ENCODE measurements at places on chromosomes 13 and 19. TPM values are rescaled to one million over a fixed set of nuclear protein-coding genes. Genes with fewer than 3 reads are reported as not detected.

The KEAP1 gene
- 65.1 TPM for total RNA-seq

The CEP89 gene
- total RNA-seq = 22.5 TPM

GRCh38 chr13:38564256-38565150 lies 122.4 kb upstream of the FREM2 start:
- DNase-seq = no peak

The ZNF525 gene
- total RNA-seq = 48.6 TPM

DNA sequence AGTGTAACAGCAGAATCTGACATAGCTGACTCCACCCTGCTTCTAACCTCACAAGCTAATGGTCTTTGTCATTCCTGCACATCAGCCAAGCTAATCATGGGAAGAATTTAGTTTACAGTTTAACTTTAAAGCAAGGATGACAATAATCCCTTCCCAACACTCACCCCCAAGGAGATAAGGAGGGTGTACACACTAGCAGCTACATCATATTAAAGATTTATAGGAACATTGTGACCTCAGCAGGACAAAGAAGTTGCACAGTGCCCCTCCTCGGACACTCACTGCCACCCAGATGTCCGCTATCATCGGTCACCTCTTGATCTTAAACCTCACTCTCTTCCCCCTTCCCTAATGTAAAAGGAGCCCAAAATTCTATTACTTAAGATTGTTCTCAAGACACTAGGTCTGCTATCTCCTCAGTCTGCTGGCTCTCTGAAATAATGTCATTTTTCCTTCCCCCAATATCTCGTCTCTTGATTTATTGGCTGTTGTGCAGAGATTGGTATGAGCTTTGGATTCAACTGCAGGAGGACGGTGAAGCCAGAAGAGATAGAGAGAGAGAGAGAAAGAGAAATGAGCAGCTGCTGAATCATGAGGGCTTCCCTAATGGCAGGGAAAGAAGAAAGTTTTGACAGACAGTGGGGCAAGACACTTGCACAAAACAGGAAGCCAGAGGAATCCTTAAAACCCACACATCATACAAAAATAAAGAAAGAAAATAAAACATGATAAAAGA lies 17.5 kb upstream of the FFAR2 start:
- no peak for DNase-seq
